ENCODE measurements at places on chromosomes 7 and 10.

GRCh38 chr10:97889461-97890265 lies 40.0 kb downstream of the GOLGA7B start:
- DNase-seq: no peak

GRCh38 chr10:100811261-100811660 lies 65.9 kb downstream of the PAX2 start:
- no peak for DNase-seq

DNA sequence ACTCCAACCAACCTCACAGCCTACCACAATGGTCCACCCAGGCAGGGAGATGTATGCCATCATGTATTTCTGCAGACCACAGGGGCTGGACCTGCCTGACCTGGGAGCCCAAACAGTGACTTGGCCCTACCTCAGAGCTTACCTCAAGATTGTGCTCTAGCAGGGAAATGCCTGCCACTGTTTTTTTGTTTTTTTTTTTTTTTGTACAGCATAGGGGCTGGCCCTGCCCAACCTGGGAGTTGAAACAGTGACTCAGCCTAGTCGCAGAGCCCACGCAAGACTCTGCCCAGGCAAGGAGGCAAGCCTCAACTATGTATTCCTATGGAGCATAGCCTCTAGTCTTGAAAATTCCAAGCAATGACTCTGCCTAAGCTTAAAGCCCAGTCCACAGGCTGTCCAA lies 39.3 kb upstream of the CDK6 start:
- DNase-seq: no peak

DNA sequence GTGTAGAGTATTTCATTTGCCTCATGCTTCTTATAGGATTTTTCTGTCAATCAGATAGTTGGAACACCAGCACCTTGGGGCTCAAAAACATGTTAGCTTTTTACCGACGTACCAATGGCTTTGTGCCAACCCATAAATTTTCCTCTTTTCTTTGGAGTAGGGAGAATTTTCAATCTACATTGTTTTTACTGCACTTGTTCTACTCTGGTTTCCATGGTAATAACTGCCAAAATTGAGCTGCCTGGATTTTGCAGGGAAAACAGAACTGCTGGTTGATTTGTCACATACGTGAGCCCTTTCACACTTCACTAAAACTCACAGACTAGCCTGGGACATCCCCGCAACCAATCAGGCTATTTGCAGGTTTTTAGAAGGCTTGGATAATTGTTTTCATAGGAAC lies 189.7 kb downstream of the ARHGAP21 start:
- DNase-seq: no peak

DNA sequence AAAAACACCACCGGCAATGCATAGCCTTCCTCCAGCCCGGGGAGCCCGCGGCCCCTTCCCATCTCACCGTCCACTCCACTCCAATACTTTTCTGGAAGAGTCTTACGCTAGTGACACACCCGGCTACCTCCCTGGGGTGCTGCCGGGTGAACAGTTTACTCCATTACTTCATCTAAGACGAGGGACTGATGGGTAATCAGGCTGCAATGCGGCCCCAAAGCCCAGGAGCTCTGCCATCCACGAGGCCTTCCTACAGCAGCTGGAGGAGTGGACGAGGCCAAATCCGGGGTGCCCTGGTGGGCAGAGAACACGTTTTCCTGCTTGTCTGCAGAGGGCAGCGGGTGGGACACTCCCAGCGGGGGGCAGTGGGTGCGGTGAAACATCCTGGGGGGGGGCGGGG lies 356.2 kb upstream of the SHH start:
- no peak for DNase-seq

DNA sequence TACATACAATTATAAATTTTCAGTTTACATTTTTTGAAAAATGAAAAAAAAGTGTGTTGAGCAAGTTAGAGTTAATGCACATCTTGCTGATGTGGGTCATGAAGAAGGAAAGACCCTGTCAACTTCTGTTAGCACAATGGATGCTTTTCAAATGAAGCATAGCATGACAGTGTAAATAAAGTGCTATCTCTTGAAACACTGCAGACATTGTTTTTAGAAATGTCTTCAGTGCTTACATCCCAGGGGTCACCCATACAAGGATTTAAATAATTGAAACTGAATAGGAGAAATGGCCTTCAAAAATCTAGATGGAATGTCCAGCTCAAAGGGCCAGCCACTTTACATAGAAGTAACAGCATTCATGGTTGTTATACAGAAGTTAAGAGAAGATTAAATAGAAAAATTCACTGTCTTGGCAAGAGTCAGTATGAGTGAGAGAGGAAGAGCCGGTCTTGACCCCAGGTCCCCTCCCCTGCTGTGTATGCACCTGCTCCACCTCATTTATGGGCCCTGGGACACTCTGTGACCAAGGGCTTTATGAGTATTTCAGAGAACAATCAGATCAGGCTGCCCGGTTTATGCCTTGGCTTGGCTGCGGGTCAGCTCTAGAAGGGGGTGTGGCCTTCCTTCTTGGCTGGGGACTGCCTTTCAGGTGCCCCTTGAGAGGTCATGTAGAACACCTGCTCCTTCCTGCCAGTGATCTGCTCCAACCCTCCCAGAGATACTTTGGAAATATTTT lies 237.7 kb upstream of the TMEM72 start:
- no peak for DNase-seq

DNA sequence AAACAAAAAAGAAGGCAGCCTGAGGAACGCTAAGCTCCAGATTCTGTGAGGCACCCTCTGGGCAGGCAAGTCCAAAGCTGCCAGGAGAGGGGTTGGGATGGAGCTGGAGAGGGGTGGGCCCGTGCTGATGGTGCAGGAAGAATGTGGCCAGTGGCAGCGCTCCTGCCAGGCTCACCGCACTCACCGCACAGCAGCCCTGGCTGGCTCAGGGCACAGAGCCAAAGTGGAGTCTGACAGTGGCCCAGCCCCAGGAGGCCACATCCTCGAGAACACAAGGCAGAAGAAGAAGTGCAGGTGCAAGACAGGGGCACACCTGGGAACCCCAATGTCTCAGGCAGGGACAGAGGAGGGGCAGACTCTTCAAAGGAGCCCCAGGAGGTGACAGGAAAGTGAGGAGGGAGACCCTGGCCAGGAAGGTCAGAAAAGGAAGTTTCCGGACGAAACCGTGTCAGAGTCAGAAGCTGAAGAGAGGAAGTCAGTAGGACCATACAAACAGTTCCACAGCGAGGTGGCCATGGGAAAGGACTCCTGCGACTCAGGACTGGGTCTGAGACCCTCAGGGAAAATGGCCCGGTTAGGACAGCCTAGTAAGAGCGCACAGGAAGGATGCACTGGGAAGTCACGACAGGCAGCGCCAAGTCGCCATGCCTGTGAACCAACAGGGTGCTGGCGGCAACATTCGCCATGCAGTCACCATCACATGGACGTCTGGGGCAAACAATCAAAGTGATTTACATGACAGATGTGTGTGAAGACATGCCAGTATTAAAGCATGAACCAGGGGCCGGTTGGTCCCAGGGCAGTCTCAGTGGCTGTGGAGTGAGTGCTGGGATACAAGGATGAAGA lies 54.4 kb downstream of the COBL start:
- no peak for DNase-seq

GRCh38 chr7:97015756-97016380 lies 8.8 kb downstream of the DLX5 start:
- no peak for DNase-seq

DNA sequence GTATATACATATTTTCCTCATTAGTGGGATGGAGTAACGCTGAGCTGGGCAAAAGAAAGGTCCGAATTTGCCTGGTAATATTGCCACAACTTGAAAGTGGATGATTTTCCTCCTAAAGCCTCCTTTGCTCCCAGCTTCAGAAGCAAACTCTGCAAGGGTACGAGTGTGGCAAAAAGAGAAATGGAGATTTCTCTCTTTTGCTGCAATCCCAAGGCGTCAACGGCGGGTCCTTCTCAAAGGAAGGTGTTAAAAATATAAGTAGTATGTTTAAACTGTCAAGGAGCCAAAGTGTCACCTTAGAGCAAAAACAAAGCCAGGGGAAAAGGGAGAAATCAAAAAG lies 12.4 kb upstream of the HOXA2 start:
- DNase-seq: no peak

GRCh38 chr10:11019724-11020547 lies 2.3 kb downstream of the CELF2 start:
- no peak for DNase-seq

Data from D721Med (cell line).